ENCODE measurements at places on chromosomes 12 and 14.

DNA sequence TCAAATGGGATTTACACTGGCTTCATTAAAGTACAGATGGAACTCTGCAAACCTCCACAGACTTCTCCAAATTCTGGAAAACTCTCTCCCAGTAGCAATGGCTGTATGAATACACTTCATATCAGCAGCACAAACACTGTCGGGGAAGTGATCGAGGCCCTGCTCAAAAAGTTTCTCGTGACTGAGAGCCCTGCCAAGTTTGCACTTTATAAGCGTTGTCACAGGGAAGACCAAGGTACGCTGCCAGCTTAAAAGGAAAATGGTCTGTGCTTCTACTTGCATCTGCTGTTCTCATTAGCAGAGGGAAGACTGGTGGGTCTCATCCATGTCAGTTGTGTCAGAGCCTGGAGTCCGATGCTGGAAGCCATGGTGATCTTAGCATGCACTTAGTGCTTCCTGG is 71.0 kb downstream of the GNS start:
- DNase-seq = no peak

- DNase-seq = no peak
Measured at GRCh38 chr12:64609536-64610078, 688 bp upstream of the RASSF3 start.

- no peak for DNase-seq
Measured at GRCh38 chr12:94622475-94622874, 27.9 kb downstream of the TMCC3 start.

DNA sequence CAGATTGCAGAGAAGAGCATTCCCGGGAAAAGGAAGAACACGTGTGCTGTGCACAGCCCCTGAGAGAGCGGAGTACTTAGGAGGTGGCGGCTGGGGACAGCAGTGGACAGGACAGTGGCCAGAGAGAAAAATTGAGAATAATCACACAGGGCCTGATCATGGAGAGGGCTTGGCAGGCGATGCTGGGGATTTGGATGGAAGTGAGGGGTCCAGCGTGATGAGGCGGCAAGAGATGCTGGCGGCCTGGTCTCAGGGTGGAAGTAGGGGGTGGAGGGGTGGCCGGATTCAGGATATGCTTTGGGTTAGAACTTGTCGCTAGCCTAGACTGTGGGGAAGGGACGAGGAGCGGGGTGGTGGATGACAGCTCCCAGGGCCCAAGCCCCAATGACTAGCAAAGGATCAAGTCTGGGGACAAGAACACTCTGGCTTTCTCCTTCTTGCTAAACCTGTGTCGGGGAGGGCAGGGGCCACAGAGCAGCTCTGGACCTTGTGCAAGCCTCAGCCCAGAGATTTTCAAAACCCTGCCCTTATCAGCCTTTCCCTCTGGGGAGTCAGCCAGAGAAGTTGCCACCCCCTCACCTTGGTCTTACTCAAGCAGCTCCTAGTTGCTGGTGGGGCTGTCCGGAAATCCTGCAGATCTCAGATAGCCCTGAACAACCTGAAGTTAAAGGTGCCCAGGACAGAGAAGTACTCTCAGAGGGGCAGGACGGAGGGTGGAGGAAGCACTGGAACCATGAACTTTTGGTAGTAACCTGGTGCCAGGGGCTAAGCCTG is 1.3 kb downstream of the HVCN1 start:
- no peak for DNase-seq

DNA sequence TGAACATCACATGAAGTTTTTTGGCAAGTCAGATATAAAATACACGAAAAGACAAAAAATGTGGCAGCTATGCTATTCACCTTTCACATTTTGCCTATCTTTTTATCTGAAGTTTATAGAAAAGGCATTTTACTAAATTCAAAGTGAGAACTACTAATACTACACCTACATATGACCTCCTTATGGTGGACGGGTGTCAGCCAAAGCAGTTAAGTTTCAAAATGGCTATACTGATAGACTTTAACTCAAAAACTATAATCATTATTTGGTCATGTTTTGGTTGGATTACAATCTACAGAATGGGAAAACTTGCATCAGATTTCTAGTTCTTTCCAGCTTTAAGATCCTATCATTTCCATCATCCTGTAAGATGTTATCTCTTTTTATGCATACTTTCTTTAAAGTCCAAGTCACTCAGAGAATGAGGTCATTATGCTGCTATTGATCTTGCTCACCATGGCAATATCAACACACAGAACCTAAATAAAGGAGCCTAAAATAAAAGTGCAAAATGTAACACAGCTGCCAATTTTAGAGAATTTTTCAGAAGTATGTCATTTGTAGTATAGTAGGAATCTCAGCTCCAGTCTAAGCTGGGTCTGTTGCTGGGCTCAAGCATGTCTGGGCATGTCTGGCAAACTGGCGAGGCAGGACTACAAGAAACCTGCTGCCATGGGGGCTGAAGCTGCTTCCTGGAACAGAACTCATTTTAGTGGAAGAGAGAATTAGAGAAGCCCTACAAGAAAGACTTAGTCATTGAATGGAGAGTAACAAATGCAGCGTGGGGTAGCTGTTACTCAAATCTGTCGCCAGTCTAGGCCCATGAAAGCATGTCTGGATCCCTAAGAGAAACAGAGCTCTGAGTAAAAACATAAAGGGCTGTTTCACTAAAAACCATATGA is 7.6 kb upstream of the AEBP2 start:
- DNase-seq = no peak

DNA sequence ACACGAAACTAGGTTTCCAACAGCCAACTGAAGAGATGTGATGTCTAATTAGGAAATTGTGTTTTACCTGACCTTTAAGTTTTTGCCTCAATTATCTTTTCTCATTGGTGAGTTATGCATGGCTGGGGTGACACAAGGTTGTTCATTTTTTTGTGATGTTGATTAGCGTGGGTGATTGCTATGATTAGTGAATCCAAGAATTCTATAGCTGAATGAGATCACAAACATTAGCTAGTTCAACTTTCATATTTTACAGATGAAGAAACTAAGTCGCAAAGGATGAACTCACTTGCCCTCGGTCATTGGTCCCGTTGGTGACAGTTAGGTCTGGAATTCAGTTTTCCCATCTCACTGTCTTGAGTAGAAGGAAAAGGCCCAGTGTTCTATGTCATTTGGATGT is 32.6 kb upstream of the LMNTD1 start:
- DNase-seq = no peak

DNA sequence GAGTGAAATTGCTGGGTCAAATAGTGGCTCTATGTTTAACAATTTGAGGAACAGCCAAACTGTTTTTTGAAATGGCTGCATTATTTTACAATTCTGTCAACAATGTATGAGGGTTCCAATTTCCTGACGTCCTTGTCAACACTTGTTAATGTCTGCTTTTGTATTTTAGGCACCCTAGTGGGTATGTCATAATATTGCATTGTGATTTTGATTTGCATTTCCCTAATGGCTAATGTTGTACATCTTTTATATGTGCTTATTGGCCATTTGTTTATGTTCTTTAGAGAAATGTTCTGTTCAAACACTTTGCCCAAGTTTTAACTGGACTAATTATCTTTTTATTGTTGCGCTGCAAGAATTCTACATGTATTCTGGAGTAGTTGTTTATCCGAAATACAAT is 93.2 kb downstream of the GPR65 start:
- no peak for DNase-seq

- no peak for DNase-seq
Measured at GRCh38 chr14:22952418-22952817, 4.5 kb downstream of the HAUS4 start.

DNA sequence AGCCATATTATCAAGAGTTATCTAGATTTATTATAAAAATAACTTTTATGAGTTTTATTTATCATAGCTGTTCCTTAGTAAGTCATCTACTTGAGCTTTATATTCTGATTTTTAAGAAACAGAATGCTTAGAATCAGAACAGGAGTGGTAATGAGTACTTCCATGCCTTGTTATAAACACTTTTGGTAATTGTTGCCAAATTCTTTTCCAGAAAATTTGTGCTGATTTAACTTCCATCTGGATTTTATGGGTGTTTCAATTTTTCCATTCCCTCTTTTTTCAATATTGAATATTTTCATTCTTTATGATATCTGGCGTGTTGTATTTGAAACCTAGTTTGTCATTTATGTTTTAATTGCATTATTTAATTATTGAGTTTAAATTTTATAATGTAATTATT is 131.2 kb downstream of the MSRB3 start:
- no peak for DNase-seq

- DNase-seq = no peak
Measured at GRCh38 chr12:123040106-123040505, 59.6 kb downstream of the ARL6IP4 start.

- no peak for DNase-seq
Measured at GRCh38 chr12:117020536-117021220, 78.5 kb downstream of the TESC start.

- DNase-seq = no peak
Measured at GRCh38 chr12:1758887-1759286, 61.5 kb upstream of the LRTM2 start.

- DNase-seq = peak; percentile 9
Measured at GRCh38 chr12:131636266-131636665, 74.6 kb upstream of the SFSWAP start.

- DNase-seq = no peak
Measured at GRCh38 chr14:98688446-98688845, 583.6 kb downstream of the BCL11B start.

GRCh38 chr12:1463073-1463905 is 131.1 kb downstream of the FBXL14 start:
- DNase-seq = no peak

DNA sequence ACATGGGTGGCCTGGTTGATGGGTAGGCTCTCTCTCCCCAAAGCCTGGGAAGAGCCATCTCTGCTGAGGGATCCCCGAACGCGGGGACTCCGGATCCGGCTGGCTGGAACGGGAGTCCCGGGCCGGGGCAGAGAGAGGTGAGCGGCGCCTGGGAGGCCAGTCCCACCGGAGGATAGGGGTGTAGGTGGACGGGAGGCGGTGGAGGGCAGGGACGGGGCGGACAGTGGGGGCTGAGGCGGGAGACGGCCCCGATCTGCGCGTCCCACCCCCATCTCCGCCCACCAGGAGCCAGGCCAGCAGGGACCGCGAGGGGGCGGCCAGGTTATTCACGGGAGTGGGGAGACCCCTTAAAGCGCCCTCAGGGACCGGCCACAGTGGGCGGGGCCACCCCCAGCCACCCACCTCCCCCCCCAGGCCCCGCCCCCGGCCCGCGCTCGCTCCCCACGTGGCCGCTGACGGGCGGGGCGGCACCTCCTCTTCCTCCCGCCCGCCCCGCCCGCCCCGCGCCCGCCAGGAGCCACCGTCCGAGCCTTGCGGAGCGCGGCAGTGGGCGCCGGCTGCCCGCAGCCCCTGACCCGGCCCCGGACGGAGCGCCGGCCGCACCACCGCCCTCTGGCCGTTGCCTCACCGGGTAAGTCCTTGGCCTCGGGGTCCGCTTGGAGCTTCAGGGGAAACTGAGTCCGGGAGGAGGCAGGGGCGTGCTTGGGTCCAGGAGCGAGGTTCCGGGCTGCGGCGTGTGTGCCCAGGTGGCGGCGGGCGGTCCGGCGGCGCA is at the start of gene INF2:
TSS of gene INF2 (plus strand) at position 510 of the 772 bp plus-strand sequence. CDS start 11,748 bp downstream, outside the sequence.
- peak; percentile 60 for DNase-seq

- DNase-seq = no peak
Measured at GRCh38 chr12:106696681-106697417, 77.6 kb upstream of the RIC8B start.

DNA sequence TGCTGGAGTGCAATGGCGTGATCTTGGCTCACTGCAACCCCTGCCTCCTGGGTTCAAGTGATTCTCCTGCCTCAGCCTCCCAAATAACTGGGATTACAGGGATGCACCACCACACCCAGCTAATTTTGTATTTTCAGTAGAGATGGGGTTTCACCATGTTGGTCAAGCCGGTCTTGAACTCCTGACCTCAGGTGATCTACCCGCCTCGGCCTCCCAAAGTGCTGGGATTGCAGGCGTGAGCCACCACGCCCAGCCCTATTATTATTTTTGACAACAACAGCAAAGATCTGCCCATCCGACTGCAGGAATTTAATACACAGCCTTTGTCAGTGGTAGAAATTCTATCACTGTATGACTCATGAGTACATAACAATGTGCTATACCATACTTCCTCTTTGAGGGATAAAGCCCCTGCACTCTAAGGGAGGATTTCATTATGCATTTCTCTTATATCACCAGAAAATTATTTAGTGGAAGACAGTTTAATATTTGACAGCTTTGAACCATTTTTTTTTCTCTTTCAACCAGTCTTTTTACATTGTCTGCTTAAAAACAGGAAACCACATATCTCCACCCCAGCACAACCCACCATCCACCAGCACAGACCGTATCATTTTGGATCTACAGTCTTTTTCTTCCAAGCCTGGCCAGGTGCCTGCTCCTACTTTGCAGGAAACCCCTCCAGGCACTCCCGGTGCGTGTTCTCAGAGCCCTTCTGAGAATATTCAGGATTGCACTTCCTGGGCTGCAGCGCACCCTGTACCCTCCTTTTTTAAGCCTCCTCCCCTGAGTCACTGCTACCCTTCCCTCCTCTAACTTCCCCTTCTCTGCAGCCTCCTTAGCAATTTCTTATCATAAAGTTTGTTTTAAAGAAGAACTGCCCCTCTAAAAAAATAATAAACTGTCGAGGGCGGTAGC is 594 bp downstream of the ARHGDIB start:
- DNase-seq = peak; percentile 68

GRCh38 chr14:68685419-68686204 is 107.3 kb downstream of the ZFP36L1 start:
- DNase-seq = peak; percentile 91

DNA sequence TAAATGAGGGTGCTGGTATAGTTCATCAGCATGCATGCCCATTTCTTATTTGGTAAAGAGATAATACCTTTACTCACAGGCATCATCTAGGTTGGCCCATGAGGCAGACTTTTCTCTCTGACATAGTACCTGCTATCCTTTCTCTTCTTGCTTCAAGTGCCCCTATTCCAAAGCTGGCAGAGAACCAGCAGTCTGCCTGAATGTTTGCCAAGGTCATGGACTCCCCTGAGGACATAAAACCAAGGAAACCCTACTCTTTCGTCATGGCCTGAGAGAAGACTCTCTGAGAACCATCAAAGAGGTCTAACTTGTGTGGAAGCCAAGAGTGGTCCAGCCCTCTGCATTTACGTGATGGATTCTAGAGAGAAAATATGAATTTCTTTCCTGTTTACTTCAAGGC is 11.9 kb downstream of the PPP1R36 start:
- no peak for DNase-seq

- no peak for DNase-seq
Measured at GRCh38 chr14:23432946-23433345, 2.5 kb downstream of the MYH7 start.

DNA sequence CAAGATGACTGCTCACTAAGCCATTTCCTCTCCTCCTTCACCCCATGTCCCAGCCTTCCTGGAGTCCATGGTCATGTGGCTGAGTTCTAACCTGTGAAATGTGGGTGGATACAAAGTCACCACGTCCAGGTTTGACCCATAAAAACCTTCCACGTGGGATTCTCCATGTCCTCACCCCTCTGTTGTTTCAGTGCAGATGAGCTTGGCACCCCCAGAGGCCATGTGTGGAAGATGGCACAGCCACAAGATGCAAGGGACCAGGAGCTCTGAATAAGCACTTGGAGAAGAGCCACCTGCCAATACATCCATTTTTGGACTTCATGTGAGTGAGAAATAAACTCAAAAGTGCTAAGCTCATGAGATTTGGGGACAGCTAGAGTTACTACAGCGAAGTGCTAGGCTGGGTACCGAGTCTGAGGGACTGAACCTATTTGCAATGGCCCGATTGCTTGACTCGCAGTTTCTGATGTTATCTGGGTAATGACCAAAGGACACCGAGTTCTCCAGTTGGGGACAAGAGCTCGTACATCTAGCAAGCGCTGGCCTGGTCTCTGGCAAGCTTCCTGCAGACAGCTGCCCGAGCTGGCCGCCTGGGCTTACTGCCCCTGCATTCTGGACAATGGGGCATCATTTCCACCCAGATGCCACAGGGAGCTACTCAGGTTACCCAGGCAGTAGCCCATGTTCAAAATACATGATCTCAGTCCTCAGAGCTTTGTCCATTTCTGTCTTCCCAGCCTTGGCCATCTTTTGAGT is 7.7 kb upstream of the SLC24A4 start:
- DNase-seq = no peak
